ENCODE measurements at places on chromosomes 11 and 22.

- DNase-seq: no peak
Observed at GRCh38 chr11:60948250-60948649, 3.7 kb downstream of the SLC15A3 start.

DNA sequence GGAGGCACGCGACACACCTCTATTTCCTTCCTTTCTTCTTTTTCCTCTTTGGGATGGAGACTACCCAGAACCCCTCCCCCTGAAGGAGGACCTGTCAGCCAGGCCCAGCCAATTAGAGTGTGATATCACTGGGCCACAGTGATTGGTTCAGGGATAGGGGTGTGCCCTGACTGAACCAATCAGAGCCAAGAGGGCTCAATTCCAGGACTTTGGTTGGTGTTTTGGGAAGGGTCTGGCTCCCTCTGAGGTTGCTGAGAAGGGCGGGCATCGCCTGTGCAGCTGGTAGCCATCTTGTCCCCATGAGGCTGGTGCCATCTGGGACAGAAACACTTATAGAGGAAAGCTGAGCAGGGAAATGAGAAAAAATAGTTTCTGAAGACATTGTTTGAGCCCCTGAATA, 71.4 kb downstream of the CHST1 start:
- no peak for DNase-seq

DNA sequence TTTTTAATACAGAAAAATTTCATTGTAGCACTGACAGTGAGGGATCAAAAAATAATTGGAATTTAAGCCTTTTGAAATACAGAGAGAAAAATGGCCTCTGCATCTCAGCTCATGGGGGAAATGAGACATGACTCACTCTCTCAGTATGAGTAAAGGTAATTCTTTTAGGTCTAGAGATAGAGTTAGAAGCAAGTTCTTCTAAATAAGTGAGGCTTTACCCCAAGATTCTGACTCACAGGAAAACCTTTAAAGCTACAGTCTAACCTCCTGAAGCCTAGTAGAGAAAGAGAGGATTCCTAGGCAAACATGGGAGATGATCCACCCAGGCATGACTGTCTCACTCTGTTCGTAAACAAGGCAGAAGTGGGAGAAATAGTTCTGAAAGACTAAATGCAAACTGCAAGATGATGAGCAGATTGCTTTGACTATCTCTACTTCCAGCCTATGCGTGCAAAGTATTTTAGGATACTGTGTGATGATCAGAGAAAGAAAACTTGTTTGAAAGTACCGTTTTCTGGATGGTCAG, 1003.3 kb upstream of the CCDC90B start:
- no peak for DNase-seq

DNA sequence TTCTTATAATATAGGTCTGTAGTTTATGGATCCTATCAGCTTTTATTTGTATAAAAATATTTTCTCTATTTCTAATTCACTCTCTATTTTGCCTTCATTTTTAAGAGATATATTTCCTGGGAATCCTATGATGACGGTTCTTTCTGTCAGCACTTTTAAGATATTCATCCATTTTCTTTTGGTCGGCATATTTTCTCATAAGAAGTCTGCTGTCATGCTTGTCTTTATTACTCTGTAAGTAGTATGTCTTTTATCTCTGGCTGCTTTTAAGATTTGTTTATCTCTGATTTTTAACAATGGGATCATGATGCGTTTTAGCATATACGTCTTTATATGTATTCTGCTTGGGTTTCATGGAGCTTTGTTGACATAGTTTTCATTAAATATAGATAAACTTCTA, 175.5 kb downstream of the SNX19 start:
- peak; percentile 25 for DNase-seq

GRCh38 chr11:121894581-121894980, 221.4 kb downstream of the BLID start:
- no peak for DNase-seq

- no peak for DNase-seq
Observed at GRCh38 chr22:37331034-37331428, 48.7 kb downstream of the CYTH4 start.

GRCh38 chr11:121464352-121464946, 11.7 kb upstream of the SORL1-AS1 start:
- peak; percentile 85 for DNase-seq

DNA sequence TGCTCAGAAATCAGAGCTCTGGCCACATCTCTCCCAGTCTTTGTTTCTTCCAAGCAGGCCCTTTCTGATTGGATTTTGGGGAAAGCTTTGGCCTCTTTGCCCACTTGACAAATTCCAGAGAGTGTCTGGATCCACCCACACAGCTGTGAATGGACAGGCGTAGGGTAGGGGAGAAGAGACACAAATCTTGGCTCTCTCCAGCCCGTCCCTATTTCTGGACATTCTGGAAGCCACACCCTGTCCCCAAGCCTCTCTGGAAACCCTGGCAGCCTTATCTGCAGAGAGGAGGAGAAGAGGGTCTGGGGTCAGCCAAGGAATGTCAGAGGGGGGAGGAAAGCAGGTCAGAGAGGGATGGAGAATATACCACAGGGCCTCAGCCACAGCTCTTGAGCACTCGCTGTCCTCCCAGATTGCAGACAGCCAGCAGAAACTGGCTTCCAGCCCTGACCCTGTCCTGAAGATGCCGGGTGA, 59.5 kb upstream of the WNT11 start:
- no peak for DNase-seq

- DNase-seq: no peak
Observed at GRCh38 chr11:2366276-2366675, 10.8 kb upstream of the CD81 start.

- peak; percentile 63 for DNase-seq
Observed at GRCh38 chr11:64650923-64651523, 60.0 kb downstream of the SLC22A12 start.

DNA sequence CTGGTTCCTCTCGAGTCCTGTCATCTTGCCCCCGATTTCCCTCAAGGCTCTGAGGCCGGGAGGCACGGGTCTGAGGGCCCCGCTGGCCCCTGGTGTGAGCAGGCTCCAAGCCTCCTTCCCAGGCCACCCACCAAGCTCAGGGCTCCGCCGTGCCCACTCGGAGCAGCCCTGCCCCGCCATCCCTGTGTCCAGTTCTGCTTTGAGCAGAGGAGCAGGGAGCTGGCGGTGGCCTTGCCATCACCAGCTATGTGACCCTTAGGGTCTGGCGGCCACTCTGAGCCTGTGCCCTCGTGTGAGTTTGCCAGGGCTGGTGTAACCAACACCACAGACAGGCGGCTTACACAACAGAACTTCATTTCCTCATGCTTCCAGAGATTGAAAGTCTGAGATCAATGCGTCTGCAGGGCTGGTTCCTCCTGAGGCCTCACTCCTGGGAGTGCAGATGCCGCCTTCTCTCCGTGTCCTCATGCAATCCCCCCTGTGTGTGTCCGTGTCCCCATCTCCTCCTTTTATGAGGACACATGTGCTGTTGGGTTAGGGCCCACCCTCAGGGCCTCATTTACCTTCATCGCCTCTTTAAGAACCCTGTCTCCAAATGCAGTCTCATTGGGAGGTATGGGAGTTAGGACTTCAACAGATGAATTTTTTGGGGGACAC, 36.5 kb upstream of the CELSR1 start:
- DNase-seq: no peak

DNA sequence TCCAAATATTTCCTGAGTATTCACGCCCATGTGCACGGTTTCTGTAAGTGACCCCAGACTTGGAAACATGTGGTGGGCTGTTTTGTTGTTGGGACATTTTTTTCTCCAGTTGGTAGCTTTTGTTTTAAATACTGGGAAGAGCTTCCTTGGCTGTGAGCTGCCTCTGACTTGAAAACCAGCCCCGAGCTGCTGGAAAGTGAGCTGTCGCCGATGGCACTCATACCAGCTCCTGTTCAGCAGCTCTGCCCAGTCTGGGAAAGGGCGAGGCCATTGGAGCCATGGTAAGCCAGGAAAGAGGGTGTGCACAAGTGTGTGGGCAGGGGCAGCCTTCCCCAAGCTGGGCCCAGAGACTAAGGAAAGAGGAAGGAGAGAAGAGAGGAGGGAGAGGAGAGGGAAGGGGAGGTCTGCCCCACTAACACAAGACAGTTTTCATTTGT, 3.2 kb upstream of the FLI1 start:
- peak; percentile 79 for DNase-seq

GRCh38 chr22:27810609-27811151, 9.1 kb upstream of the MN1 start:
- DNase-seq: no peak

DNA sequence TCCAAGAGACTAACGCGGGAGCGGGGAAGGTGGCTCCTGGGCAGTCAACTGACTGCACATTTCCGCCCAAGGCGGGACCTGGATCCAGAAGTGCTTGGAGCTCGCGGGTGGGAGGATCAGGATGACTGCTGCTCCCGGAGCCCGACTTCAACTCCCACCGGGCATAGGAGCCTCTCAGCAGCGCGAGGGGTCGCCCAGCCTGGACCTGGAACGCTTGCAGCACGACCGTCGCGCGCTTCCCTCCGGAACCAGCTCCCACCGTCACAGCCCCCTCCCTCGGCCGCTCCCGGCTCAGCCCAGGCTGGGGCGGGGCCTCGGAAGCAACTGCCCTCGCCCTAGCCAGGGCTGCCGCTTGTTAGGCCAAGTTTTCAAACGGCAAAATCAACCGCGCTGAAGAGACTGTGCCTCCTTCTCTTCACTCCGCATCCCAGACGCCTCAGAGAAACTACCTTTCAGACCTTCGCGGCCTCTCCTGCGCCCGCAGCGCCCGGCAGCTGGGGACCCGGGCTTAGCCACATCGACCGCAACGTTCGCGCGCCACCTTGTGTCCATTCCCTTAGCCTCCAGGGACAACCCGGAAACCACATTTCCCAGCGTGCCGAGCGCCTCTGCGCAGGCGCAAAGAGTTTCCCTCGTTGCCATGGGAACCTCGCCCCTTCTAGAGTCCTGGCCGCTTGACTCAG, 14.0 kb downstream of the SSH3 start:
- peak; percentile 88 for DNase-seq

DNA sequence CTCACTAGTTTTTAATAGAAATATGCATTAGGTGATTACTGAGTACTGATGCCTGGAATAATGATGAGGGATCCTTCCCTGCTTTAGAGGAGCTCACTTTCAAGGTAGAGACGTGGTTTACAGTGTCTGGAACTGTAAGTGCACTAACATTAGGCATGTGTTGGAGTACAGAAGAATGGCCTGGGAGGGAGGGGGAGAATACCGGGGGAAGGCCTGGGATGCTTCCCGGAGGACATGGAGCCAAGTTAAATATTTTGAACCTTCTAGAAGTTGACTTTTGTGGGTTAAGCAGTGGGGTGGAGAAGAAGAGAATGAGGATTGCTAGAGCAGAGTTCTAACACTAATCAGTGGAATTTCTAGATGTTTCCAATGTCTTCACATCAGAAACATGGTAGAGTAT, 261.6 kb downstream of the NELL1 start:
- DNase-seq: no peak

DNA sequence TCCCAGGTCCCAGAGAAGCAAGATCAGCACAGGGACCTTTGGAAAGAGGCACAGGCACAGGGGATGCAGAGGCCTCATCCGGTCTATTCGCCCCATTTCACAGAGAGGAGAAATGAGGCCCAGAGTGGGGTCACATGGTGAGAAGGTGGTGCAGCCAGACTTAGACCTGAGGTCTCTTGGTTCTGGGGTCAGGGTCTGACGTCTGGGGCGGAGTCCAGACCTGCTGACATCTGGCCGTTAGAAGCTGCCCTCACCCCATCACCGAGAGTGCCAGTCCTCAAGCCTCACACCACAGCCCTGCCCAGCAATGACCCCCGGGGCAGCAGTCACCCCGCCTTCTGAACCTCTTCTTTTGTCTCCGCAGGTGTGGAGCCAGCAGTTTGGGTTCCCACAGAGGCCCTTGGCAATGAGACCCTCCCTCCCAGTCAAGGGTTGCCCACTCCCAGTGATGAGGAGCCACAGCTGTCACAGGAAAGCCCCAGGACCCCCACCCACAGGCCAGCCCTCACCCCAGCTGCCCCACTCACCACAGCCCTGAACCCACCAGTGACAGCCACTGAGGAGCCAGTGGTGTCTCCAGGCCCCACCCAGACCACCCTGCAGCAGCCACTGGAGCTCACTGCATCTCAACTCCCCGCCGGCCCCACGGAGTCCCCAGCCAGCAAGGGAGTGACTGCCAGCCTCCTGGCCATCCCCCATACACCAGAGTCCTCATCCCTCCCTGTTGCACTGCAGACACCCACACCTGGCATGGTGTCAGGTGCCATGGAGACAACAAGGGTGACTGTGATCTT, 62.4 kb downstream of the OTOG start:
- no peak for DNase-seq

DNA sequence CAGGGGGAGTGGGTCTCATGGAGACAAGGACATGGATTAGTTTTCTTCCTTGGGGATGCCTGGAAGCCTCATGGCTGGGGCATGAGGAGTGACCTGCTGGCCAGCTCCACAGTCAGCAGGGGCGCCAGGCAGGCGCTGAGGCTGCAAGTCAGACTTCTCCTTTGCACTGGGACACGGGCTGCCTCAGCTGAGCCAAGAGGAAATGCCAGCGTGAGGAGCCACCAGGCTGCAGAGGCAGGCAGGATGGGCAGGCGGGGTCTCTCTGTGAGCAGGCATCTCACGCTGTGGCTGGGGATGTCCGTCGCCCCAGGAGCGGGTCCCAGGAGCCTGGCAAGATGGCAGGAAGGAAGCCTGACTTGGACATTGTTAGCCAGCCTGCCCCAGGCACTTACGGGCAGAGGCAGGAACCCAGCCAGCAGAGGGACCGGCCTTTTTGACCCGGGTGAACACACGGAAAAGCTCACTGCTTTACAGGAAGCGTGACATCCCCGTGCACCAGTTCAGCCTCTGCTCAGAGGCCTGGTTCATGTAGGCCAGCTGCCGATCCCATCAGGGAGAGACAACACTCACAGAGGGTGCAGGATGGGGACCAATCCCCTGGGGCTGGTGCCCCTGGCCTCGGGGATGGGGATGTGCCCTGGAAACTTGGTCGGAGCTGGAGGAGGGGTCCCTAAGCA, 10.2 kb downstream of the GNB1L start:
- peak; percentile 79 for DNase-seq

- DNase-seq: no peak
Observed at GRCh38 chr22:46089426-46090035, 60.8 kb upstream of the PPARA start.

GRCh38 chr22:42639541-42640241, 710 bp downstream of the ATP5MGL start:
- no peak for DNase-seq

DNA sequence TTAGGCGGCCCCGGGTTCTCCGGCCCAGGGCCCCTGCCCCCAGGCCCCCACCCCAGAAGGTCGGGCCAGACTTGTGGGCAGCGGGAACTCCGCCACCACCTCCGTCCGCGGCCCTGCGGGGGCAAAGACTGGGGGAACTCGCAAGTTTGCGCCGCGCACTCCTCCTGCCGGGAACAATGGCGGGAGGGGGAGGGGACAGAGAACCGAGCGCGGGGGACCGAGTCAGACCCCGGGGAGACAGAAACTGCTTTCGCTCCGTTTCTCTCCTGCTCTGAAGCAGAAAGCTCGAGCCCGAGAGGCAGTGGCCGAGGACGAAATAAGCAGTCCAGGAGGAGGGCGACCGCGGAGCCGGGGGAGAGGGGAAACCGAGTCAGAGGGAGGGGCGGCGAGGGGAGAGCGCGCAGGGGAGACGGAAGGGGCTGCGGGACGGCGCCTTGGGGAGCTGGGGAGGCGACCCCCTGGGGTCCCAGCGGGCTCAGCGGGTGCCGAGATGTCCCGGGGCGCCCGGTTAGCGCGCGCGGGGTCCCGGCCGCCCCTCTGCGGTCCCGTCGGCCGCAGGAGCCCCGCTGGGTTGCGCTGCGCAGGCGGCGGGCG, 555 bp downstream of the TP53I11 start:
- no peak for DNase-seq

- DNase-seq: no peak
Observed at GRCh38 chr11:128524172-128524571, 63.2 kb downstream of the ETS1 start.

GRCh38 chr11:6393989-6394670, 3.9 kb downstream of the SMPD1 start:
- DNase-seq: no peak

All from Kasumi-1 (cell line).